Stimulated activated CD8-positive, alpha-beta memory T cell treated with anti-CD3 and anti-CD28 coated beads, Interleukin-7, amount 100 ng/mL, for 1 hour (primary cell): ENCODE measurements at places on chromosomes 12 and 14.

DNA sequence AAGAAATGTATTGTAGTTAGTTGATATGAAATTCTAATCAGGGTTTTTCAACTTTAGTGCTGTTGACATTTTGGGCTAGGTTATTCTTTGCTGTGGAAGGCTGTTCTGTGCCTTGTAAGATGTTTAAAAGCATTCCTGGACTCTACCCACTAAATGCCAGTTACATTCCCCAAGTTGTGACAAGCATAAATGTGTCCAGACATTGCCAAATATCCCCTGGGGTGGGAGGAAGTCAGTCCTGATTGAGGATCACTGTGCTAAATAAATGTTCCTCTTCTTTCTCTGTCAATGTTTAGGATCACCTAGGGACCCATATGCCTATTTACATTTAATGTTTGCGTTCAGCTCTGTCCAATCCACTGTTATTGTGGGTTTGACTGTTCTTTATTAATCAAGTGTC is 268.3 kb downstream of the TMTC2 start:
- no peak for DNase-seq

- no peak for DNase-seq
Measured at GRCh38 chr12:2627835-2628191, 167.0 kb upstream of the FKBP4 start.

GRCh38 chr12:64631197-64631596 is 20.9 kb downstream of the RASSF3 start:
- no peak for DNase-seq

DNA sequence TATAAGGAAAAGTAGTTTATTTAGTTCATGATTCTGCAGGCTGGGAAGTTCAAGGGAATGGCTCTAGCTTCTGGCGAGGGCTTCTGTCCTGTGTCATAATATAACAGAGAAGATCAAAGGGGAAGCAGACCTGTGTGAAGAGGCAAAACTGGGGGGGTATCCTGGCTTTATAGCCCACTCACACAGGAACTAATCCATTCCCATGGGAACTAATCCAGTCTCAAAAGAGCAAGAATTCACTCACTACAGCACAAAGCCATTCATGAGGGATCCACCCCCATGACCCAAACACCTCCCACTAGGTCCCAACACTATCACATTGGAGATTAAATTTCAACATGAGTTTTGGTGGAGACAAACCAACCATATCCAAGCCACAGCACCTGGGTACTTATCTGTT is 6.9 kb downstream of the ALDH6A1 start:
- DNase-seq, result no peak

GRCh38 chr12:106118-106591 is 39.6 kb downstream of the IQSEC3 start:
- DNase-seq, result no peak

GRCh38 chr14:90449411-90449810 is 52.6 kb downstream of the CALM1 start:
- no peak for DNase-seq

DNA sequence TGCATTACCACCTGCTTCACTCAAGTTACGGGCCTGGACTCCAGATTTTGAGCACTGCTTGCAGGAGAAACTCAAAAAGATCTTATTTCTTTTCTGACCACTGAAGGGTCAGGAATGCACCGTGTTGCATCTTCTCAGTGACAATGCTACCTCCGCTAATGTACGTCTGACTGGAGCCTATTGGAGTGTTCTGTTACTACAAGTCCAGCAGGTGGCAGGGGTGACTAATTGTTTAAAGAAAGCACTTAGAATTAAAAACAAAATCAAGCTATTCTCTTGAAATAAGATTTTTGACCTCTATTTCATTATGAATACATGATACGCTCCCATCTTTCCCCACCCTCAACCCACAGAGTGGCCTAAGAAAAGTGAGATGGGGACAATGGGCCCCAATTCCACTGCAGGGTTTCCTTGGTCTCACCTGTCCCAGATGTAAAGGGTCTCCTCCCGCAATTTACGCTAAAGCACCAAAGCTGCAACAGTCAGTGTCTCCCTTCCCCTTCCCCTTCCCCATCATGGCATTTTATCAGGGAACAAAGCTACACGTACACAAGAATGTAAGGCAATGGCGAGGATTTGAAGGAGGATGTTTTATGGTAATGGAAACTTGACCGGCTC is 2.2 kb downstream of the TBPL2 start:
- DNase-seq, result no peak

DNA sequence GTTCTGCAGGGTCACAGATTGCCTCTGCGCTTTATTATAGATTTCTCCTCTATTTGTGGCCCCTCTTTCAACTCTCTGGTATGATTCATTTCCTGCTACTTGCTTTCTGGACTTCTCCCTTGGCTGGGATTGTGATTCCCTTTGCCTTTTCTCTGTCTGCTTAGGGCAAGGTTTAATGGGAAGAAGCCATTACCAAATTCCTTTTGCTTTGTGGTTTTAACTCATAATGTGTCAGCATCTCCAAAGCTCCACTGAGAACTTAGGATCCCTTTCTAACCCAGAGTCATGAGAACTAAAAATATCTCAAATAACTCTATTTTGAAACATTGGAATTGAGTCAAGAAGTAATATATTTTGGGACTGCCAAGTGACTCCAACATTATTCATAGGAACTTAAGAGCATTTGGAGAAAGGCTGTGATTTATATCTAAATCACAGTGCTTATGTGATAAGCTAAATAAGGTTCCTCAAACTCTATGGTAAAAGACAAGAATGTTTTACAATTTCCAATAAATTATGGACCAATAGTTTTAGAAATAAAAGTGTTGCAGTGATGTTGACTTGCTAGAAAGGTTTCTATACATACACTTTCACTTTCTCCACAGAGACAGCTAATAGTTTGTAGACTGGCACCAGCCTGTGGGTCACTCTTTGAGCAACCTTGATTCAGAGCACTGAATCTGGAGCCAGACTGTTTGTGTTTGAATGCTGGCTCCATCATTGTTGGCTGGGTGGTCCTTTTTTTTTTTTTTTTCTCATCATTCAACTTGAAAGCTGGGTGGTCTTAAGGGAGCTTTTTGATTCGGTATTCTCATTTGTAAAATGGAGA is 93.9 kb downstream of the DACT1 start:
- DNase-seq, result no peak

DNA sequence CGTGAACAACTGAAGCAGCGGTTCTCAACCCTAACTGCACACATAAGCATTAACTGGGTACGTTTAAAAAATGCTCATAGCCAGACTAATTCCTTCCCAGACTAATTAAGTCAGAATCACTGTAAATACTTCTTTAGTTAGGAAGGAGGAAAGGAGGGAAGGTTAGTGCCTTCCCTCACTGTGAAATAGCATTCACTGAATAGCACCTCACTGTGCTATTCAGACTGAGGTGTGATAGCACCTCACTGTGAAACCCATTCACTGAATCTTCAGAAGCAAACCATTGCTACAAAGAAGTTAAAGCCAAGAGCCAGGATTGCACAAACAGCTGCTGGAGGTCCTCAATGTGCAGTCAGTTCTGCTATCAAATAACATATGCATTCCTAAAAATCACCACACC is 58.8 kb downstream of the RTN1 start:
- DNase-seq, result no peak

GRCh38 chr14:104664107-104664506 is 25.3 kb upstream of the INF2 start:
- no peak for DNase-seq

- DNase-seq, result no peak
Measured at GRCh38 chr12:806200-806791, 53.9 kb downstream of the WNK1 start.

DNA sequence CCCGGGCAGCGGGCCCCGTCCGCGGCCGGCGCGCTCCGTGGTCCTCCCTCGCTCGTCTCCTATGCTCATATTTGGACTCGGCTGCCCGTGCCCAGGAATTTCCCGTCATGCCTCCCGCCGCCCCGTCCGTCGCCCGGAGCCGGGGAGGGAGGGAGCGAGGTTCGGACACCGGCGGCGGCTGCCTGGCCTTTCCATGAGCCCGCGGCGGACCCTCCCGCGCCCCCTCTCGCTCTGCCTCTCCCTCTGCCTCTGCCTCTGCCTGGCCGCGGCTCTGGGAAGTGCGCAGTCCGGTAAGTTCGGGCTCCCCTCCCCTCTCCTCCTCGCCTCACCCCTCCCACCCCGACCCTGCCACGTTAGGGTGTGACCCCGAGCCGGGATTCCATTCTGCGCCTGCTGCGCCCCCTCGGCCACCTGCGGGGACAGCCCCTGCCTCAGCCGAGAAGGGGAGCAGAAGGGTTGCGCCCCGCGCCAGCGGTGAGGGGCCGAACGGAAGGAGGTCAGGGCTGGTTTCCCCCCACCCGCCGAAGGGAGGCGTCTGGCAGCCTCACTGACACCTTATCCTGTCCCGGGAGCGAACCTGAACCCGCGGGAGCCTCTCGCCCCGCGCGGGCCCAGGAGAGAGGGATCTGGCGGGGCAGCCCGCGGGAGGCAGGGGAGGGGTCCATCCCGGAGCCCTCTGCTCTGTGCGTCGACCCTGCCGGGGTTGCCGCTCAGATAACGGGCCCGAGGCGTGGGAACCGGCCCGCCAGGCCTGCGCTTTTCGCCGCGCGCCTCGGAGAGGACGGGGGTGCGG is at the start of gene MSRB3:
Gene MSRB3, plus strand, starts transcription at position 108 of the 793 bp plus-strand sequence. CDS start 29,897 bp downstream, outside the sequence.
- no peak for DNase-seq

DNA sequence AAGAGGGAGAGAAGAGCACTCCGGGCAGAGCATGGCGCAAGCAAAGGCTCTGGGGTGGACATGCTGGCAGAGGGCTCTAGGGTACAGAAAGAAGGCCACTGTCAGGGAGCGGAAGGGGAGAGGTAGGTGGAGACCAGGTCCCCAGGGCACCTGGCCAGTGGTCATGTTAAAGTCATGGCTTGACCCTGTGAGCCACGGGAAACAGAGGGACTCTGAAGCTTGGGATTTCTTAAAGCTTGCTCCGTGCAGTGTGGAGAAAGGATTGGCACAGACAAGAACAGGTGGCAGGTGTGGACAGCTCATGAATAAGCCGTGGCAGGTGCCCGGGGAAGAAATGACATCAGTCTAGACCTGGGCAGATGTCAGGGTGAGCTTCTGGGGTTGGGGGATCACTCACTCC is 413.8 kb downstream of the BCL11B start:
- no peak for DNase-seq

DNA sequence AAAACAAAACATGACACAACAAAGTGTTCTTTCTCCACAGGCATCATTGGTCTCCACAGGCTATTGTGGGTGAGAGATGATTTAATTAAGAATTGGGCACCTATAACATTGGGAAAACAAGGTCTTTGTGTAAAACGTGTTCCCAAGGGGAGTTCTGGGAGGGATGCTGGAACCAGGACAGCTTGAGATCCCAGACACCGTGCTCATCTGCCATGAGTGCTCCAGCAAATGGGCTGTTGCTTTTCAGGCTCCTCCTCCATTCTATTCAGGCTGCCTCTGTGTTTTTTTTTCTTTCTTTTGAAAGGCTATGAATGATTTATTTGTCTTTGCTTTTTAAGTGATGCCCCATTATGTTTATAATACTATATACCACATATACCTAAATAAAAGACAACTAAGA is 122.4 kb downstream of the DACT1 start:
- DNase-seq, result no peak

DNA sequence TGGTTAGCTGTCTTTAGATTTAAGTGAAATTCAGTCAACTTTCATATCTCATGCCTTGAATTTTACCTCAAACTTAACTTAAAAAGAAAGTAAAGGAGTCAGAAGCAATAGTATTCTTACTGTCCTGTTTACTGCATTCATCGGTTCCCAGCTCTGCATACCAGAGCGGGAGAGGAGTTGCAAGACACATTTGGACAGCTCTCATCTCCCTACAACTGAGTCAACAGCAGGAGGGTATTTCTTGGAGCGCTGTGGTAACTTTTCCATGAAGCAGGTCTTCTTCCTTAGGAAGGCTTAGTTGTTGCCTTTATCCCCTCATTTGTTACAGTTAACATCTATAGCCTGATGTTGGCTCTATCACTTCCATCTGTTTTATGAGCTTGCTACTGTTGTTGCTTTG is 65.1 kb downstream of the TRMT5 start:
- no peak for DNase-seq

GRCh38 chr14:42174357-42174756 is 567.7 kb downstream of the LRFN5 start:
- DNase-seq, result no peak

GRCh38 chr14:101953151-101953550 is 11.2 kb upstream of the DYNC1H1 start:
- DNase-seq, result no peak

GRCh38 chr14:96267336-96267735 is 11.3 kb downstream of the BDKRB1 start:
- DNase-seq, result no peak

DNA sequence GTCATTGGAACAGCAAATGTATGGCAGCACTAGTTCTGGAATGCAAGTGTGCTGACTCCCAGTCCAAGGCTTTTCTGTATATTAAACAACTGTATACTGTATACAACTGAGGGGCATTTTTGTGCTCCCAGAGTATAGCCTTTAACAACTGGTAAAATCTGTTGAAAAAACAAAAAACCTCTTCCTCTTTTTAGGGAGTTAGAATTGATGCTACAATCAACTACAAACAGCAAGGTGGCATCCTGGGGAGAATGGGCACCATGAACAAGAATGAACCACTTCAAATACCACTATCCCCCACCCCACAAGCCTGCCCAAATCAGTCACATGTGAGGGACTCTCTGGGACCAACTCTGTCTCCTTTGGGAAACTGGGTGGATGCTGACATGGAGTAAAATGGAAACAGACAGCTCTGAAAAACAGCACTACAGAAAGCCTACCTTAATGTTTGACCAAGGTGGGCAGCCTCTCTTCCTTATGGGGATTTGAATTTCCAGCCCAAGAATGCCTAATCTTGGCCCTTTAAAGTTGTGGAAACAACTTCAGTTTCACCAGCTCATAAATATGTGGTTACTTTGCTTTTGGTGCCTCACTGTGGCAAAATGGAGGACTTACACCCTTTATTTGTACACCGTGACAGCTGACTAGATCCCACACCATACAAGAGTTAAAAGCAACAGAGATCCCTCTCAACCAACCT is 7.5 kb downstream of the VTI1B start:
- DNase-seq, result no peak

GRCh38 chr14:94081386-94081820 is 293 bp downstream of the IFI27L1 start:
- DNase-seq, result no peak

GRCh38 chr14:102891556-102891955 is 30.9 kb upstream of the AMN start:
- DNase-seq, result no peak

- DNase-seq, result no peak
Measured at GRCh38 chr12:52352951-52353350, 14.3 kb downstream of the KRT85 start.

- no peak for DNase-seq
Measured at GRCh38 chr12:131620520-131620919, 90.4 kb upstream of the SFSWAP start.

- DNase-seq, result no peak
Measured at GRCh38 chr14:61174987-61175386, 106.2 kb downstream of the TMEM30B start.

DNA sequence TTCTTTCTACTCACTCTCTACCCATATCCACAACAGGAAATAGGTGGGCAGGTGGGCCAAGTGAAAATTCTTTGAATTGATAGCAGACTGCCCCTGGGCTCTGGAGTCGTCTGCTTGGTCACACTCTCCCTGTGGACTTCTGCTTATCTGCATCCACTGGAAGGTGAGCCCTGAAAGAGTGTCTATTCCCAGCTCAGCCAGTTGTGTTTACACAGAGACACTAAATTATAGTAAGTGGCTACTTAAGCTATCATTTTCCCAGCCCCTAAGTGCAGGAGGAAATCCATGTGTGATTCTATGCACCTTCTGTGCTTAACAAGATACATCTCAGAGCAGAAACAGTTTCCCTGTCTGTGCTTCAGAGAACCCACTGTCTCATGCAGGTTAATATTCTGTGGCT is 338.4 kb downstream of the FUT8 start:
- no peak for DNase-seq
